ENCODE measurements at places on chromosomes 4 and X. TPM values are rescaled to one million over a fixed set of nuclear protein-coding genes. Genes with fewer than 3 reads are reported as not detected.
A peak's percentile ranks its signal among the peaks of the same experiment; 100 is the strongest.

DNA sequence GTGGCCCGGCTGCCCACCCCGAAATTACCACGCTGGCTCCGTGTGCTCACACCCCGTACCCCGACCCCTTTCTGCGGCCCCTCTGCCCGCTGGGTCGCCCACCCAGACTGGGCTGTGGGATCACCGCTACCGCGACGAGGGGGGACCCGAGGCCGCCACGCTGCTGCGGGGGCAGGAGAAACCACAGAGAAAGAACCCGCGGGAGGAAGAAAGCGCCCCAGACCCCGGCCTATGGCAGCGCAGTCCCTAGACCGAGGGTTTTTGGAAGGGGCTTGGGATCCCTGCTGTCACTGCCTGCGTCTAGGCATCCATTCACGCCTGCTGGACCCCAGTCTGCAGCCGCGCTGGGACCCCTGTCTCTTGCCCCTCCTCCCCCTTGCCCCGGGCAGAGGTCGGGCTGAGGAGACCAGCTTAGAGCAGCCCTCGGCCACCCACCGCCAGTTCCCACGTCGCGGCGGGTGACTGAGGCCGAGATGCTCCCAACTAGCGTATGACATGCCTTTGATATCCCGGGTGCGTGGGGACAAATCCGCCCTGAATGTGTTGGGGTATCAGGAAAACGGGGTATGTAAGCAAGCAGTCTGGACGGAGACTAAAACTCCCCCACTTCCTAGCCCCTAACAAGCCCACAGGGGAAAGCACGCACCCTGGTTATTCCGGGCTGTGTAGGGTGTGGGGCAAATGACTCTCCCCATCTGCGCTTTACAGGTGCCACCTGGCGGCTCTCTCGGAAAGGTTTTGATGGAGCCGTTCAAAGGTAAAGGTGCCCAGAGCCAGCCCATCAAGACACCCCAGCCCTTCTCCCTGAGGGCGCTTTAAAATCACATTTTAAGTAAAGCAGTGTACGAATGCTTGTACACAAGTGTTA lies 862 bp upstream of the INPP4B start:
- peak overlapping the region; percentile 82 for H3K27ac ChIP-seq
- no peaks in the 10 kb centered on the region for H3K27me3 ChIP-seq
- peak; percentile 31 for DNase-seq
- no peaks in the 10 kb centered on the region for H3K4me1 ChIP-seq

GRCh38 chr4:184287697-184288255 lies 70.1 kb upstream of the ENPP6 start:
- no peaks in the 10 kb centered on the region for H3K27me3 ChIP-seq
- H3K4me3 ChIP-seq, result no peak overlapping the region
- H3K27ac ChIP-seq, result no peak overlapping the region
- no peaks in the 10 kb centered on the region for H3K36me3 ChIP-seq
- no peak for DNase-seq

GRCh38 chr4:173490817-173491528 lies 39.1 kb downstream of the HAND2 start:
- no peaks in the 10 kb centered on the region for H3K4me1 ChIP-seq
- no peaks in the 10 kb centered on the region for H3K36me3 ChIP-seq
- no peak overlapping the region for H3K4me3 ChIP-seq
- no peaks in the 10 kb centered on the region for H3K27me3 ChIP-seq
- H3K27ac ChIP-seq, result peak overlapping the region; percentile 11
- DNase-seq, result no peak

DNA sequence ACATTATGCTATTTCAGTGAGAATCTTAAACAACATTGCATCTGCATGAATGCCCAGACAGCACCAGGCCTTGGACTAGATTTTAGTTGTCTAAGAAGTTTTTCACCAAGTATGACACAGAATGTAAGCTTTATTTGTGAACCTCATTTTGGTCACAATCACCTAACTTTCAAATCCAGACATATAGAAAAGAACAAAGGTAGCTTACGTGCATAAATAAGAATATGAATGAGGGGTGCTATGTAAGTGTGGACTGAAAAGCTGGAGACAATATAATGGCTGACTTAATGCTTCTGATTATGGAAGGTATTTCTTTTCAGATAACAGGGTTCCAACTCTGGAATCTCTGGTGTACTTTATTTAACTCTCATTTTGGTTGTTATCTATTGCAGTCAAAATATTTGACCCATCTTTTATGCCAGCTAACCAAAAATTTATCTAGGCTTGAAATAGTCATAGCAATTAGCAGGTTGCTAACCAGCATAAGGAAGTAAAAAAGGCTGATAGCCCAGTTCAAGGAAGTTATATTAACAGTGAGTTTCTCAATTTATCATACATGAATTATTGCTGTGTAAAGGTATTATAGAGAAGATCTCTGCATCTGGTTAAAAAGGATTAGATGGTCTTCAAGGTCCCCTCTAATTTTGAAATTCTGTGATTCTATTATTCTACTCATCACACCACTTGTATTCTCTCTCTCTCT lies 36.5 kb downstream of the SLC7A11 start:
- H3K4me1 ChIP-seq, result no peaks in the 10 kb centered on the region
- no peak for DNase-seq
- no peaks in the 10 kb centered on the region for H3K36me3 ChIP-seq
- no peak overlapping the region for H3K4me3 ChIP-seq

DNA sequence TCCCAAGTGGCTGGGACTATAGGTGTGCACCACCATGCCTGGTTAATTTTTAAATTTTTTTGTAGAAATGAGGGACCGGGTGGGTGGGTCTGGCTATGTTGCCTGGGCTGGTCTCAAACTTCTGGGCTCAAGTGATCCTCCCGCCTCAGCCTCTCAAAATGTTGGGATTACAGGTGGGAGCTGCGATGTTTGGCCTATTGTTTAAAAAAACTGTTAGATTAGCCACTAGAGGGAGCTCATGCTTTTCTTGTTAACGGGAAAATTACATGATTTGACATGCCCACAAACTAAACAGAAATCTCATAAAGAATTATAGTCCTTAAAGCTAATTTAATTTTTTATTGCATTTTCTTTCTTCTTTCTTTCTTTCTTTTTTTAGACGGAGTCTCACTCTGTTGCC lies 5.0 kb upstream of the SDAD1 start:
- no peaks in the 10 kb centered on the region for H3K27me3 ChIP-seq
- no peaks in the 10 kb centered on the region for H3K4me1 ChIP-seq
- H3K27ac ChIP-seq, result no peak overlapping the region
- no peak overlapping the region for H3K4me3 ChIP-seq

GRCh38 chr4:38090455-38091246 lies 130.5 kb downstream of the PTTG2 start:
- H3K27ac ChIP-seq, result no peak overlapping the region
- no peak overlapping the region for H3K4me3 ChIP-seq
- no peak for DNase-seq
- no peaks in the 10 kb centered on the region for H3K36me3 ChIP-seq

GRCh38 chr4:99321241-99322191 lies at the start of gene ADH1B:
ADH1B (minus strand) TSS chr4:99321401; CDS start chr4:99321331, 70 bp downstream.
- H3K36me3 ChIP-seq, result no peaks in the 10 kb centered on the region
- H3K27ac ChIP-seq, result peak within 1 kb of the TSS; percentile 72

DNA sequence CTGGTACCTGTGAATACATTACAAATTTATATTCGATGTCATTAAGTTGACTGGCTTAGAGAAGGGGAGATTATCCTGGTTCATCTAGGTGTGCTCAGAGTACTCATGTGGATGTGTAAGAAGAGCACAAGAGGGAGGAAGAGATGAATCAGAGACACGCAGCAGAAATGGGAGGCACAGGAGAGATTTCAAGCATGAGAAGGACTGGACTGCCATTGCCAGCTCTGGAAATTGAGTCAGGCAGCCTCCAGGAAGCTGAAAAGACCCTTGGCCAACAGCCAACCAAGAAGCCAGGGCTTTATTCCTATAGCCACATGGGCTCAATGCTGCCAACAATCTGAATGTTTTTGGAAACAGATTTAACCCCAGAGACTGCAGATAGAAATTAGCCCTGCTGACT lies 1390.0 kb downstream of the STIM2 start:
- H3K27me3 ChIP-seq, result no peaks in the 10 kb centered on the region
- no peak overlapping the region for H3K4me3 ChIP-seq
- H3K36me3 ChIP-seq, result no peaks in the 10 kb centered on the region
- no peak overlapping the region for H3K27ac ChIP-seq
- no peak for DNase-seq

DNA sequence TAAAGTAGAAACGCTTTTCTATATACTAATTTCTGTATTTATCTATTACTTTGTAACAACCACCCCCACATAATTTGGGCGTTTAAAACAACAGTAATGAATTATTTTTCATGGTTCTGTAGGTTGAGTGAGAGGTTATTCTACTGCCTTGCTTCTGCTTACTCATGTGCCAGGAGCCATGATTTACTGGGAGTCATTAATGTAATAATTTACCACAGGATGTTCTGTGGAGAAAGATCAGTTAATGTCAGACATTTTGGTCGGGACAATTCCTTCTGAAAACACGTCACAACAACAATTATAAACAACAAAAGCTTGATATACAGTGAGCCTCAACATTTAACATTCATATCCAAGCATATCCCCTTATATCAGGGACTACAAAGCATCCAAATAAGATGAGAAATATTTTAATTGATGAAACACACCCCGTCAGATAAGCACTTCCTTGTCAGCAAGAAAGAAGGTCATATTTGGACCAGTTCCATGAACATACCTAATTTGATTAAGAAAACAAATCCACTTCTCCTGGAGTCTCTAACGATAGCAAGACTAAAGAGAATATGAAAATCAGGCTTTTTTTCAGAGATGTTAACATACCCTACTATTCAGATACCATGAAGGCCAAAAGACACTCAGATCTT lies 238.5 kb downstream of the PRDM5 start:
- no peaks in the 10 kb centered on the region for H3K27me3 ChIP-seq
- H3K27ac ChIP-seq, result no peak overlapping the region

GRCh38 chr4:174088795-174089194 lies 194.7 kb downstream of the FBXO8 start:
- no peak for DNase-seq
- no peak overlapping the region for H3K4me3 ChIP-seq
- H3K4me1 ChIP-seq, result no peaks in the 10 kb centered on the region
- H3K27me3 ChIP-seq, result no peaks in the 10 kb centered on the region
- no peak overlapping the region for H3K27ac ChIP-seq
- H3K36me3 ChIP-seq, result no peaks in the 10 kb centered on the region

- no peaks in the 10 kb centered on the region for H3K27me3 ChIP-seq
- H3K27ac ChIP-seq, result peak overlapping the region; percentile 97
- H3K4me3 ChIP-seq, result no peak overlapping the region
- H3K36me3 ChIP-seq, result no peaks in the 10 kb centered on the region
Observed at GRCh38 chrX:12970691-12971202, 4.2 kb upstream of the TMSB4X start.

DNA sequence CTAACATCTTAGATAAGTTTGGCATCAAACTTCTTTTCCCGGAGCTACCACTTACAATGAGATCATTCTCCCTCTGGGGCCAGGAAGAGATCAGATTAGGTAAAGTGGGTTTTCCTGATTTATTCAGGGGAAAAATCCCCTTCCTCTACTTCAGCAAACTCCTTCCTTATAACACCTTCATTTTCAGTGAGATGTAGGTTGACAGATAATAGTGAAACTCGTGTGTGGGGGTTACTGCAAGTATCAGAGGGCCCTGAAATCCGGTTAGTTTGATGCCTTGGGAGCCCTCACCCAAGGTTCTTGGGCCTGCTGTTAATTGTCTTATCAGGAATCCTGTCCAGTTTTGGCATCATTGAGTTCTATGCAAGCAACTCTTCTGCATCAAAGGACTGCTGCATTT lies 10.8 kb downstream of the FTHL17 start:
- no peaks in the 10 kb centered on the region for H3K27me3 ChIP-seq
- no peaks in the 10 kb centered on the region for H3K4me1 ChIP-seq
- H3K36me3 ChIP-seq, result no peaks in the 10 kb centered on the region

Gene CCKAR
- not detected for total RNA-seq

Gene RS1
- not detected for total RNA-seq

Gene ZCCHC18
- not detected for total RNA-seq

Gene ANOS1
- 10.6 TPM for total RNA-seq

All from uterus (tissue), 4 donors.